Inflammatory macrophage treated with lipopolysaccharide for 4 hours (primary cell): ENCODE measurements at places on chromosomes 2 and 18.

GRCh38 chr2:16760426-16760825 is 94.8 kb upstream of the CYRIA start:
- peak; percentile 59 for DNase-seq

DNA sequence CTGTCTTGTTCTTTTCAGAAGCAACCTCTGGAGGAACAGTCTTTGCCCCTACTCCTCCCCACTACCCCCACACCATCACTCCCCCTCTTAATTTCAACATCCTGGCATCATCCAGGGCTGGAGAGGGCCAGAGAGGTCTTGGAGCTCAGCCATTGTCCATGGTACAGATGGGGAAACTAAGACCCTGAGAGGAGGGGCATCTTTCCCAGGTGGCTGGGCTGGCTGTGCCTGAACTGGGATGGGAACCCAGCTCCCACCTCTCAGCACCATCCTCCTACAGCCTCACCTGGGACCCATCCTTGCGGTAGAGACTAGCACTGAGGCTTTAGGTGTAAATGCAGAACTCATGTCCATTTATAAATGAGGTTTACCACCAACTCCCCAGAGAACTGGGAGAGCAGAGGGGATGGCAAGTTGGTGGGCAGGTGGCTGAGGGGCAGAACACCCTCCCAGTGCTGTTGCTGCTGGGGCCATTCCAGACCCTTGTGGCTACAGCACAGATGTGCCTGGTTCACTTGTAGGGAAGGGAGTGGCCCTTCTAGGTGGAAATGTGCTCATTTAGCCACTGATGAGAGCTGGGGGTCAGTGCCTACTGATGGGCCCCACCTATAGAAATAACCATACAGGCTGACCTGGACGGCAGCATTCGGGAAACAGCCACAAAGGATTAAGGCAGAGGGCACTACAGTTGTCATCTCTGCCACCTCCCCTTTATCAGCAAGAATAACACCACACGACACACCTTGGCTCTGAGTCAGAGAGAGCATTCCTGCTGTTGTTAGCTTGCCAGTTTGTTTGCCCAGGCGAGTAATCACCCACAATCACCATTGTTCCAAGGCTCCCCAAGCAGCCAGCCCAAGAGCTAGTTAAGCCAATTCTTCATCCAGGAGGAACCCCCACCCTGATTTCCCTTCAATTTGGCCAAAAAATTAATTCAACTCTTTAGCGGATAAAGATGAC is 2.1 kb downstream of the MLPH start:
- no peak for DNase-seq

DNA sequence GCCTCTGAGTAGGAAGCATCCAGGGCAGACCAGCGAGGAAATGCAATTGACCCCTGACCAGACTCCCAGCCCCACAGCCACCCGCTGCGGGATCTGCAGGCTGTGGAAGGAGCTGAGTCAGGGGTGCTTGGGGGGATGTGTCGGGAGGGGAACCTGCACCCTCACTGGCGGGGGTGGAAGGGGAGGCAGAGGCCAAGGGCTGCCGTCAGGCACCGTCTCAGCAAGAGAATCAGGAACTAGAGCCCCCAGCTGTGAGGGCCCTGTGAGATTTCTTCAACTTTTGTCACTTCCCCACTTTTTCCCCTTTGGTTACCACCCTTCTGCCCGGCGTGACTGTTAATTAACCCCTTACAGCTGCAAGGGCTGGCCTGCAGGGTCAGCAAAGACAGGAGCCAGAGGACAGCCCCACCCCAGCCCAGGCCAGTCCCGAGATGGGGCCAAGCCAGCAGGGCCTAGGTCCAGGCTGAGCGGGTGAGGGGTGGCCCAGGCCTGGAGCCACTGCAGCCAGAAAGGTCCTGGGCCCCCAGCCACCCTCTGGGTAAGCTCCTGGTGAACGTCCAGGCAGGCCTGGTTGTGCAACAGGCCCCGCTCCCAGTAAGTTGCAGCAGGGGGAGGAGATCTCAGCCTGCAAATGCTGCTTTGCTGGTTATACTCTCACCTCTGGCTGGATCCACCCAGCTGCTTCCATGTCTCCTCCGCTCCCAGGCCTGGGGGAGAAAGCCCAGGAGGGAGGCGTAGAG is 147.0 kb upstream of the ID2 start:
- DNase-seq: peak; percentile 94

DNA sequence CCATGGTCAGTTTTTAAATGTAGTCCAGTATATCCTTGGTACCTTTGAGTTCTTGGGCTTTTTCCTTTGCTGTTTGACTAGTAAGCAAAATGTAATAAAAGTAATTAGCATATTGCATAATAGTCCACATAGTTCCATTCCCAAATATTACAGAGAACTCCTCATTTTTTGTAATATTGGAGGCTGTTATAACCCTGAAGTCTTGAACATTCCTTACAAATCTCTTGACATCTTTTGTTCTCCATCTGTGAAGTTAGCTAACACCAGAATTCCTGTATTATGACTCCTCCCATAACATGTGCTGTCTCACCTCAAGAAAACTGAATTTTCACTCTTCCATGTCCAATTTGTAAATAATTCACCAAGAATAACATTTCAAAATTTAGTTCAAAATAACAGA is 17.1 kb downstream of the CREB1 start:
- no peak for DNase-seq

GRCh38 chr2:138321458-138321857 is 180.1 kb upstream of the SPOPL start:
- DNase-seq: no peak

DNA sequence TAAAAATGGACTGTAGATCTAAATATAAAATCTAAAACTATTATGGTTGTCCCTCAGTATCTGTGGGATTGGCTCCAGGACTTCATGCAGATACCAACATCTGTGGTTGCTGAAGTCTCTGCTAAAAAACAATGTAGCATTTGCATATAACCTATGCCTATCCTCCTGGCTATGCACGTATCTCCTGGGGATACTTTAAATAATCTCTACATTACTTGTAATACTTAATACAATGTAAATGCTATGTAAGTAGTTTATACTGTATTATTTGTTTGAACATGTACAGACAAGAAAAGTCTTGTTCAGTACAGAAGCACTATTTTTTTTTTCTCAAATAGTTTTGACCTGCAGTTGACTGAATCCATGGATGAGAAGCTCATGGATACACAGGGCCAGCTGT is 134.9 kb downstream of the ZAP70 start:
- DNase-seq: no peak

- no peak for DNase-seq
Observed at GRCh38 chr2:11235583-11235982, 80.3 kb downstream of the SLC66A3 start.

GRCh38 chr2:40244251-40244650 is 207.6 kb downstream of the SLC8A1 start:
- no peak for DNase-seq

DNA sequence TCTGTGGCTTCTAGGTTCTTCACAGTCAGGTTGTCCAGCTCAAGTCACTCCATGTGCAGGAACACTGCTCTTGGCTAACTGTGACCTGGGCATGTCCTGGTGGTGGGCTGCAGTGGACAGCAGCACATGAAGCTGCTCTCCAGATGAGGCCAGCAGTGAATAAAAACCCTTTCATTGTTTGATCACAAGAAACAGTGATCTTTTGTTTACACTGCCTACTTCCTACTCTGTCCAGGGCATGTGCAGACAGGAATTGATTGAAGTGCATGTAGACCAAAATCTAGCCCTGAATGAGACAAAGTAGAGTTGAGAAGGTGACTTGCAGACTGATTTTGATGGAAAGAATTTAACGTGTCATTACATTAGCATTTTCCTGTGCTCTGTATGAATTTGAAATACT is 34.9 kb downstream of the BCL2L11 start:
- DNase-seq: no peak

GRCh38 chr2:150911766-150912280 is 349.8 kb downstream of the RBM43 start:
- DNase-seq: peak; percentile 77

- DNase-seq: peak; percentile 35
Observed at GRCh38 chr2:240960971-240961876, 37.2 kb upstream of the SNED1 start.

DNA sequence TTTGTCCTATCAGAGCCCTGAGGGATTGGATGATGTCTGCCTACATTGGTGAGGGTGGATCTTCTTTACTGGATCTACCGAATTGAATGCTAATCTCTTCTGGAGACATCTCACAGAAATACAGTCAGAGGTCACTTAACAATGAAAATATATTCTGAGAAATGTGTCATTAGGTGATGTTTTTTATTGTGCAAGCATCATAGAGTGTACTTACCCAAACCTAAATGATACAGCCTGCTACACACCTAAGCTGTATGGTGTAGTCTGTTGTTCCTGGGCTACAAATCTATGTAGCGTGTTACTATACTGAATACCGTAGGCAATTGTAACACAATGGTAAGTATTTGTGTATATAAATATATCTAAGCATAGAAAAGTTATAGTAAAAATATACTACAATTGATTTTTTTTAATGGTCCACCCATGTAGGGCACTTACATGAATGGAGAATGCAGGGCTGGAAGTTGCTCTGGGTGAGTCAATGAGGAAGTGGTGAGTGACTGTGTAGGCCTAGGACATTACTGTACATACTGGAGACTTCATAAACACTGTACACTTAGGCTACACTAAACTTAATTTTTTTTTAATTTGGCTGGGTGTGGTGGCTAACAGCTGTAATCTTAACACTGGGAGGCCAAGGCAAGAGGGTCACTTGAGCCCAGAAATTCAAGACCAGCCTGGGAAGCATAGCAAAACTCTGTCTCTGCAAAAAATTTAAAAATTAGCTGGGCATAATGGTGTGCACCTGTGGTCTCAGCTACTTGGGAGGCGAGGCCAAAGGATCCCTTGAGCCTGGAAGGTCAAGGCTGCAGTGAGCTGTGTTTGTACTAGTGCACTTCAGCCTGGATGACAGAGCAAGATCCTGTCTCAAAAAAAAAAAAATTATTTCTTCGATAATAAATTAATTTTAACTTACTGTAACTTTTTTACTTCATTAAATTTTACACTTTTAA is 226.3 kb upstream of the UBE2E3 start:
- DNase-seq: no peak

GRCh38 chr2:136059036-136059472 is 58.9 kb downstream of the CXCR4 start:
- no peak for DNase-seq

- DNase-seq: peak; percentile 28
Observed at GRCh38 chr2:43418680-43419079, 177.2 kb downstream of the THADA start.
